ENCODE measurements at places on chromosomes 12 and 14.

- DNase-seq: no peak
Observed at GRCh38 chr12:5014269-5014668, 29.4 kb upstream of the KCNA5 start.

GRCh38 chr14:74140374-74140850 lies 55.7 kb downstream of the LIN52 start:
- DNase-seq: no peak

- no peak for DNase-seq
Observed at GRCh38 chr14:69895109-69895508, 15.9 kb downstream of the SMOC1 start.

- DNase-seq: no peak
Observed at GRCh38 chr12:124413401-124413800, 118.5 kb downstream of the RFLNA start.

GRCh38 chr14:69662636-69663299 lies 51.4 kb downstream of the SUSD6 start:
- DNase-seq: no peak

- DNase-seq: peak; percentile 35
Observed at GRCh38 chr12:18955594-18955993, 173.9 kb upstream of the PLEKHA5 start.

DNA sequence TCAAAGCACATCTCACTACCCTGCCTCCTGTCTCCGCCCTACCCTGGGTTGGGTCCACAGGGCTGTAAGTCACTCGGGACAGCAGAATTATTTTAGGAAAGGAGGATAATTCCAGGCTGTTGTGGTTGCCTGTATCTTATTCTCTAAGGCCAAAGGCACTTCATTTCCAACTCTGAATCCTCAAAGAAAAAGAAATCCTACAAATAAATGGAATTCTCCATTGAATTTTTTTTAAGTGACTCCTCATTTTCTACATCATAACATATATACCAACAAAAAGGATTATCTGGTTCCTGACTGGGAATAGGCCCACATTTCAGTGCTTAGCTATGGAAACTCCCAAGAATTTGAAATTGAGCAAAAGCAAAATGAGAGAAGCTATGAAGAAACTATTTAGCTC lies 186.4 kb downstream of the ITPR2 start:
- no peak for DNase-seq
